OCI-LY7 (cell line): ENCODE measurements at places on chromosomes 2 and 18.

DNA sequence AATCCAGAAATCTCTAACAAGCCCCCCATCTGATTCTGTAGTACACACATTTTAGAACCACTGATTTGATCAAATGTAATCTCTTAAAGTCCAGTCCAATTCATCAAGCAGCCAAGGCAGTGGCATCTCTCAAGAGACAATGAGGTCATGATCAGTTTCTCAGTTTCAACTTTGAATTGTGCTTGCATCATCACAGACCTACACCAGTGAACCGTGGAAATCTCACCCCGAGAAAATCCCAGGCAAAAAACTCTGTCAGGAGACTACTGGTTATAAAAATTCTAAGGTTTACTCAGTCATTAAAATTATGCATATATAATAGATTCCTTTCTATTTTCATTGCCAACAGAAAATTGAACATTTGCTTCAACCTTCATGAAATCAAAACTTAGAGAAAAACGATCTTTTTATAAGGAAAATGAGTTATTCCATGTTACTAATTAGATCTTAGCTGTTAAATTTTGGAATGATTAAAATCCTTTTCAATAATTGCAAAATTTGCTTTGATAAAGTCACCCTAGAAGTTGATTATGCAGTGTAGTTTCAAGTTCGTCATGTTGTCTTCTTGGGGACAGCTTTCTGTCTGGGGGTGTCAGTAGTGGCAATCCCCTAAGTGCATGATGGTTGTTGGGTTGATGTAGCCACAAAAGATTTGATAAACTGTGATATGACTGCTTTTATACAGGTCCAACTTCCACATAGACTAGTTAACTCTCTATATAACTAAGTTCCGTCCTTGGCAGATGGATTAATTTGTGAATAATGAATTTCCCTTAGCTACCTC is 235.0 kb downstream of the CAMKMT start:
- no peak for DNase-seq

DNA sequence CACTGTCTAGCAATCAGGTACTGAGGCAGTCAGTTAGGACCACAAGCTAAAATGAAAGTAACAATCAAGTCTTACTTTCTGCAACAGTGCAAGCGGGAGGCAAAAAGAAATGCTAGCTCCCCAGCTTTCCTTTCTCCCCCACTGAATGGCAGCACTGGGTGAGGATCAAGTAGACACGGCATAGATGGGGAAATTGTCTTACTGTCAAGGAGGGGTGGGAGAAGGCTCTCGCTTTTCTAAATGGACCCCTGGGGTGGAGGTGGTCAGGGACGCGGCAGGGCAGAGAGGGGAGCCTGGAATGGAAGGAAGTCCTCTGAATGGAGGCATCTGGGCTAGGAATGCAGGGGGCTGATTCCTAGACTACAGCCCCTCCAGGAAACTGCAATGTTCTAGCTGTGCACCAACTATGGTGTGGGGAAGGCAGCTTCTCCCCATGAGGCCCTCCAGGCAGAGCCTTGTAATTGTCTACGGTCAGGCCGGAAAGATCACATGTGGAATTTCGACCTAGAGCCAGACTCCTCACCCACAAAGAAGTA is 24.3 kb downstream of the METTL8 start:
- DNase-seq, result no peak

DNA sequence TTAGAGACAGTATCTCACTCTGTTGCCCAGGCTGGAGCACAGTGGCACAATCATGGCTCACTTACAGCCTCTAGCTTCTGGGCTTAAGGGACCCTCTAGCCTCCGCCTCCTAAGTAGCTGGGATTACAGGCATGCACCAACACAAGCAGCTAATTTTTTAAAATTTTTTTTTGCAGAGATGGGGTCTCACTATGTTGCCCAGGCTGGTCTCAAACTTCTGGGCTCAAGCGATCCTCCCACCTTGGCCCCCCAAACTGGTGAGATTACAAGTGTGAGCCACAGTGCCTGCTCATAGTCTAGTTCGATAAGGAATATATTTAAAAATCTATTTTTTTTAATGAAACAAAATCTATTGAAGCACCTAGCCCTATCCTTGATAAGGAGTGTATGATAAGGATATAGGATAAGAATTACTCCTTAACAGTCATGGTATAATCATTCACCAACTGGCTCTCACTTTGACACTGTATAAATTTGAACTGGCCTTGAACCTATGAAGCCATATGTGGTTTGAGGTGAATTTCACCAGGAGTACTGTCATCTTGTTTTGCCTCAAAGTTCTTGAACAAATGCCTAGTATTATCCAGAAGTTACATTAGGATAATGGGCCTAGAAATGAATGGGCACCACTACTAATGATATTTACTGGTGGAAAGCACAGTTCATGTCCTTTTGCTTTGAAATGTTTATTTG is 71.1 kb downstream of the EXOC6B start:
- no peak for DNase-seq

DNA sequence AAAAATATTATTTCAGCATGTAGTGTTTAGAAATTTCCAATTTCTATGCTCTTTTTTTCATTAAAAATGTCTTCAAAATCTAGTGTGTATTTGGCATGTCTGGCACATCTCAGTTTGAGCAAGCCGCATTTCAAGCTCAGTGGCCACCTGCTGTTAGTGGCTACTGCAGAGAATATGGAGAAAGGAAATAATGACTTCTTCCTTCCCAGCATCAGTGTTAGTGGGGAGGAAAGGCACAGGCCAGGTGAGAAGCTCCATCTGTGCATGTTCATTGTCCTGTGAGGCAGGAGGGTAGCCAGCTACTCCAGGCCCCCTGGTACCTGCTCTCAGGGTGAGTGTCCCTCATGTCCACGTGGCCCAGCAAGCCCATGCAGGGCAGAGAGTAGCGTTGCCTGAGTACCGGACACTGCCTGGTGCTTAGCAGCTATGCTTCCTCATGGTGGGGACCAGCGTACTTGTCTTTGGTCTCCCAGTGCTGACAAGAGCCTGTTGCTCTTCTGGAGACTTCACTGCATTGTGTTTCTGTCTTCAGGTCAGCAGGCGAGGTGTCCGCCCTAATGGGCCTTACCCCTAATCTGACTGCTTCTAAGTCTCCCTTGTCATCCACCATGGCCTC is 67.4 kb upstream of the CHMP1B start:
- no peak for DNase-seq

GRCh38 chr2:216922175-216922780 is 62.4 kb upstream of the TNP1 start:
- peak; percentile 10 for DNase-seq

DNA sequence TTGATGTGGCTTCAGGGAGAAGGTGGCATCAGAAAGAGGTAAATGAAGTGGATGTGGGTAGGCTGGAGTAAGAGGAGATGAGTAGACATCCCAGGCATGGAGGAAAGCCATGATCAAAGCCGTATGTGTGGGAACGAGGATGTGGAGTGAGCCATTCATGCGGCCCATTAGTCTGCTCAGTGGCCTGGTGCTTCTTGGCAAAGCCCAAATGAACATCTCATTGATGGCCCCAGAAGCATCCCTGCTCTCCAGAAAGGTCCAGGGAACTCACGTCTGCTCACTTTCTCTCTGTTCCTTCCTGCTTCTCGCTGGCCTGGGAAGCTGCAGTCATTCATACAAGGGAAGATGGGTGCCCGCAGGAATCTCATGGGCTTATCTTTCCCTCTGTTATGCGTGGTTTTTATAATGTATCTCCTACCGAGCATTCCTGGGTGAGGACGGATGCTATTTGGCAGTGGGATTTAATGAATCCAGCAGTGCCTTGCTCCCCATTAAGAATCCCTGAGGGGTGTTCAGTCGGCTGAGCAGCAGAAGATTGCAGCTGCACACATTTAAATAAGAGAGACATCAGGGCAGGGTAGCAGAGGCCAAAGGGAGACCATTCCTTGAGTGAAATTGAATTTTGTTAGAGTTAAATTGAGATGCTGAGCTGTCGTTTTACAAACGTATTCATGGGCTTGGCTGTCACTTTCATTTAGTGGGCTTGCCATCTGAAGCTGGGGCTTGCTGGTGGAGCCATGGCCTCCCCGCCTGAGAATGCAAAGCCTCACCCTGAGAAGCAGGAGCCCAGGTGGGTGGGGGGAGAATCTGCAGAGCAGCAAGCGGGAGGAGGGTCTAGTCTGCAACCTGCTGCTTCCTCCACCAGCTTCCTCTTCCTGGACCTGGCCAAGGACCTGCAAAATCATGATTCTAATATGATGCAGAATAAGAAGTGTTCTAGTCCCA is 64.5 kb downstream of the LYPD1 start:
- peak; percentile 8 for DNase-seq

GRCh38 chr18:57547260-57547659 is 39.2 kb downstream of the FECH start:
- DNase-seq, result no peak

GRCh38 chr2:241902357-241902991 is 32.9 kb downstream of the RTP5 start:
- DNase-seq, result no peak

- no peak for DNase-seq
These were observed 23.0 kb downstream of the DBI start for GRCh38 chr2:119389615-119390306.

DNA sequence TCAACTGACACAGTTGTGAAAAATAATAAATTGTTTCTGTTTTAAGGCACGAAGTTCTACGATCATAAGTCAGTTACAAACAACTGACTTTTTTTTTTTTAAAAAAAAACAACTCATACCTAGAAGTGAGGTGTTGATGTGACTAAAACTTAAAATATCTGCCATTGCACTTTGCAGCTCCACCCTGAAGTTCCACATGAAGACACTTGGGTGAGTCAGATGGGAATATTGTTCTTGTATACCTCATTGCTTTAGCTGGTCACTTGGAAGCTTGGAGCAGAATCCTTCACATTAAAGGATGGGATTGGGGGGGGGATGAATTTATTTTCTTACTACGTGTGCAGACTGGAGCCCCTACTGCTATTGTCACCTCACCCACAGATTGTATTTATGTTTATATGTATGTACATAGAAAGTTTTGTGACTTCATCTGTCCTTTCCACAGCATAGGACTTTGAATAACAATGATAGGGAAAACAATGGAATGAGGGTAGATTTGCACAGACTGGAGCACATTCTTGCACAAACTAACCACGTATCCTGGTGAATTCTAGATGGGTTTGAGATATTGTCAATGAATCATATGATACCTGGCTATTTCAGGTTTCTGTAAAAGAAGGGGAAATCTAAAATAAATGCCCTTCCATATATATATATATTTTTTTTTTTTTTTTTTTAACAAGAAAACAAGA is 57.9 kb upstream of the ARHGAP15 start:
- no peak for DNase-seq

- DNase-seq, result no peak
These were observed 11.2 kb downstream of the DGUOK start for GRCh38 chr2:73937899-73938298.

DNA sequence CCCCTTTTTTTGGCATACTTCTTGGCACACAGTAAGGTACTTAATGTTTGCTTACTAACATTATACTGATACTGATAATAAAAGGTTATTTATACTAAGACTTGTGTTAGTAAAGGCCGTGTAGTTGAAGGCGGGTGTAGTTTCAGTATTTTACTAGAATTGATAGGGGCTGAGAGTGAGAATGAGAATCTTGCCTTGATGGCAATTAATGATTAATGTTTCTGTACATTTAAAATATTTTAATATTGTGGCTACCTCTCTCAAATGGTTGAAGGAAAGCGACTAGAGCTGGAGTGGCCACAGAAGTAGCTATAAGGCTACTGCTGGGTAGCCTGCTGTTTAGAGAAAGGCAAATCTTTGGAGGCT is 29.3 kb downstream of the PELI1 start:
- DNase-seq, result no peak
